Stimulated activated CD8-positive, alpha-beta memory T cell treated with anti-CD3 and anti-CD28 coated beads, Interleukin-7, amount 100 ng/mL, for 1 hour (primary cell): ENCODE measurements at places on chromosomes 1 and 21.

DNA sequence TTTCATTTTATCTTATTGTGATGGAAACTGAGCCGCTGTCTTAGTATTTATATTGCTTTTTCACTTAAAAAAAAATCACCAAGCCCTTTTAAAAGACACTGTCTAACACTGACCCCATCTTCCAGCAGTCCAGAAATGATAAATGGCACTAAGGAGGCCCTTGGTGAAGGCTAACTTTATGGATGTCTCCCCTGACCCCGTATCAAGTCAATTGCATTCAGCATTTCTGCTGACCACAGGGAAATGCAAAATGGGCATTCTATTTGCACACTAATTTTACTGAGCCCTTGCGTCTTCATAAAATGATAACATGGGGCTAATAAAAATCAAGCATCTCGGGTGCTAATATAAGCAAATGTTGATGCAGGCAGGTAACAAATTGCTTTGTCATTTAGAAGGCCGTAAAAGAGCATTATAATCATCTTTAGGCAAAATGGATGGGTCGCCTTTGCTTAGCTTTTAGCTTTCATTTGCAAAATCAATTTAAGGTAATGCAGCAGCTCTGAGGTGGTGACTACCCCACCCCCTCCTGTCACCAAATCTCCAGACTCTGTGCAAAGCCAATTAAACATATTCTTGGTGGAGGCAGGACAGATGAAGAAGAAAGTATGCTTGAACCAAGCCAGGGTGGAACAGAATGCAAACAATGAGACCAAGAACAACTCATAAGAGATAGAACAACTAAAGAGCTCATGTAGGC lies 110.8 kb downstream of the BEND5 start:
- no peak for DNase-seq

DNA sequence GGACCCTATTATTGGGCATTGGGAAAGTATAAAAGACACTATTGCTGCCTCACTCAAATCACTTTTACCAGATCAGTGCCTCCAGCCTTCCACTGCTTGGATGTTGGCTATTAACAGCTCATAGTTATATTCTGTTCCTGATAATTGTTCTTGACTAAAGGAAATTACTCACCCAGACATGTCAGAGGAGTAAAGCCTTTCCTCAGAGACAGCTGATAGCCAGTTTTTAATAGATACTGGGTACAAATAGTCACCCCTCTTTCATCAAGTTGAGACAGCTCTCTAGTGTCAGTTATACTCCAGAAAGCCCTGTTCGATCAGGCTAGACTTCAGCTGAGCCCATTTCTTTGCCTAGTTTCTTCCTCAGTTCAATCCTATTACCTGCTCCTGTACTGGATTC lies 876.1 kb upstream of the B3GALT2 start:
- DNase-seq: no peak

GRCh38 chr1:21857840-21858670 lies 46.0 kb downstream of the LDLRAD2 start:
- DNase-seq: no peak

- no peak for DNase-seq
Observed at GRCh38 chr1:37238364-37239224, 204.3 kb upstream of the GRIK3 start.

GRCh38 chr21:36186081-36186480 lies 29.5 kb downstream of the DOP1B start:
- no peak for DNase-seq

- DNase-seq: no peak
Observed at GRCh38 chr1:37177230-37177864, 143.0 kb upstream of the GRIK3 start.

DNA sequence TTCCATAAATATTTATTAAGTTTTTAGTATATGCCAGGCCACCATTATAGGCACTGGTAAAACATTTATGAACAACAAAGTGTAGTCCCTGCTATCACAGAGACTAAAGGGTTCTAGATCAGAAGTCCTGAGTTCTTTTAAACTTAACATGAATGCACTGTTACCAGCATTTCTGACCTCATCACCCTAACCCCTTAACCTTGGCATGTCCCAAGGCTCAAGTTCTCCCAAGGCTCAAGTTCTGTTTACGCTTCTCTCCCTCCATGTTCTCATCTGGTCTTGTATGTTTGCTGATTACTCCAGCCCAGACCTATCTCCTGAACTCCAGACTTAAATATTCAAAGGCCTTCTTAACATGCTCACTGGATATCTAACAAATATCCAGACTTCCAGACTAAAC lies 54.5 kb downstream of the UBE2T start:
- no peak for DNase-seq

DNA sequence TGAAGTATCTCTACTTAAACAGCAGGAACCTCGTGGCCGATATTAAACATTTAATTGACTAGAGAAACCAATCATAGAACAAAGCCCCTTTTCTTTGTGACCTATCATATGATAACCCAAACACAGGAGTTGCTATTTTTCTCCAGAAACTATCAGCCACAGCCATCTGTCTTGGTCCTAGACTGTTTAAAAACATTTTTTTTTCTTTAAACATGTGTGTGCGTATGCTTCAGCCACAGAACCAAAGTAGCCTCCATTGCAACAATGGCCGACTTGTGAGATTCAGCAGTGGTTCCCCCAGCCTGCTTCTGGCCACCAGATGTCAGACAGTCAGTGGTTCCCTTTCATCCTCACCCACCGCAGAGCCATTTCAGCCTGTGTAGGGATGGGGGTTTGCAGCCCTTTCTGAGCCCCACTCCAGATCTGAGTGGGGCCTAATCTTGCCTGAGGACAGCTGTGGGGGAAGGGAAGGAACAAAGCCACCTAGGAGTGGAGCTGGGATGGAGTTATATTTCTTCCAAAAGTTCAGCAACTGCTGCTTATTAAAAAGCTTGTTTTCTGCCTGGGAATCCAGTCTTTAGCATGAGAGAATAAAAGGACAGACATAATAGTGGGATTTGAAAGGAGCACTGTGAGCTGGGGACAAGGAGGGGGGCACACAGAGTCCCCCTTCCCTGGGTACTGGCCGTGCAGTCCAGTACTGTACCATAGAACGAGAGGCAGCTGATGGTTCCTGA lies 11.7 kb upstream of the IGSF3 start:
- no peak for DNase-seq

GRCh38 chr1:81391125-81391828 lies 409.5 kb upstream of the ADGRL2 start:
- no peak for DNase-seq
